Endothelial cell (in vitro differentiated cells): ENCODE measurements at places on chromosomes 5 and 9. TPM values are rescaled to one million over a fixed set of nuclear protein-coding genes. Genes with fewer than 3 reads are reported as not detected.

DNA sequence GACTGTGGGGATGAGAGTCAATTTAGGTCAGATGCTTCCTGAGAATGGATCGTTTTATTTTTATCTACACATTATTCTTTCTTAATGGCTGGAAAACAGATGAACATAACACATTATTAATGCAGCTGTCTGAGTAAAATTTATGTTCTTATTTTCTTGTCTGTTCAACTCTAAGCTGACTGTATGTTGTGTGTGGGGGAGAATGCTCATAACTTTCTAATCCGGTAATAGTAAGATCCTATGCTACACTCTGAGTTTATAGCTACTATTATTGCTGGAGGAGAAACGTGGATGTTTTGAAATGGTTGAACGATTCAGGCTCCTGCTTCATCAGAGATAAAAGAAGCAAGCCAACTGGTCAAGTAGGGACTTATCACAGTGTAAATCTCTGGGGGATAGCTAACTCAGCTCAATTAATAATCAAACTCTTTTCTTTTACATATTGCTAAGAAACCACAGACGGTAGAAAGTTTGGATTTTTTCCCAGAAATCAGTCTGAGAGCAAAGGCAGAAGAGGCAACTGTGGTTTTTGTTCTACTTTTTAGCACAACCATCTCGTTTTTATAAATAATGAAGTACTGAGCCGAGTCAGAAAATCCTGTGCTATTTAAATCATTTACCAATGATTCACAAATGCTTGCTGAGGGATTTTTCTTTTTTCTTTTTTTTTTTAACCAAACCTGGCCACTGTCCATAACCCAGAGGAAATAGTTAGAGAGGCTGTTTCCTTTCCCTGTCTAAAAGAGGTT is 265.0 kb upstream of the FAM174A start:
- no peak for DNase-seq

- no peak for DNase-seq
These were observed 259.7 kb upstream of the ZNF608 start for GRCh38 chr5:125006011-125006685.

DNA sequence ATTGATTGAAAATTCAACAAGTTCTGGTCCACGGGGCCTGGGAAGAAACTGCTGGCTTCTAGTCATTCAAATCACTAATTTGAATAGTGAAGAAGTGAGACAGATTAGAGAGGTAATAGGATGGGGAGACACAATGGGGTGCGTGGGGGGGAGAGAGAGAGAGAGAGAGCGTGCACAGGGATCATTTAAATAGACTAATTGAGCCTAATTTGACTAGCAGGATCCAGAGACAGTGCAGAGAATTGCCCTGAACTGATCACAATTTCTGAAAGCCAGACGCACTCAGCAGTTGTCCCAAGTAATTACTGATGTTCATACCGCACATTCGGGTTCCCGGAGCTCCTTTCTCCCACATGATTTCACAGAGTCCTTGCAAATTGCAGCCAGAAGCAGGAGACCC is 50.3 kb upstream of the C5orf58 start:
- no peak for DNase-seq

GRCh38 chr9:112248722-112249121 is 73.6 kb upstream of the SUSD1 start:
- DNase-seq: no peak

- no peak for DNase-seq
These were observed 38.5 kb upstream of the OR2S2 start for GRCh38 chr9:35996358-35996970.

GRCh38 chr9:16708656-16709435 is 161.6 kb downstream of the BNC2 start:
- DNase-seq: no peak

DNA sequence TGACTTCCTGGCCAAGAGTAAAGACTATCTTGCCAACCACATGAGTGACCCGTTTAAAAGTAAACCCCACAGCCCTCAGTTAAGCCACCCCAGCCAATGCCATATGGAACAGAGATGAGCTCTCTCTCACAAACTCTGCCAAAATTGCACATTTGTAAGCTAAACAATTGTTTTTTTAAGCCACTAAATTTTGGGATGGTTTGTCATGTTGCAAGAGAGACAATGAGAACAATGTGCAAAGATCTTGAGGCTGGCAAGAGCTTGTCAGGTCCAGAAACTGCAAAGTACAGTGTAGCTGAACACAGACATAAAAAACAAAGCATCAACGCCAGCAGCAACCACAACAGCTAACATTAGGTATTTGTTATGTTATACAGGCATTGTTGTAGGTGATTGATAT is 27.8 kb downstream of the HOMER1 start:
- no peak for DNase-seq

- DNase-seq: no peak
These were observed 118.8 kb upstream of the RPS23 start for GRCh38 chr5:82396871-82397514.

DNA sequence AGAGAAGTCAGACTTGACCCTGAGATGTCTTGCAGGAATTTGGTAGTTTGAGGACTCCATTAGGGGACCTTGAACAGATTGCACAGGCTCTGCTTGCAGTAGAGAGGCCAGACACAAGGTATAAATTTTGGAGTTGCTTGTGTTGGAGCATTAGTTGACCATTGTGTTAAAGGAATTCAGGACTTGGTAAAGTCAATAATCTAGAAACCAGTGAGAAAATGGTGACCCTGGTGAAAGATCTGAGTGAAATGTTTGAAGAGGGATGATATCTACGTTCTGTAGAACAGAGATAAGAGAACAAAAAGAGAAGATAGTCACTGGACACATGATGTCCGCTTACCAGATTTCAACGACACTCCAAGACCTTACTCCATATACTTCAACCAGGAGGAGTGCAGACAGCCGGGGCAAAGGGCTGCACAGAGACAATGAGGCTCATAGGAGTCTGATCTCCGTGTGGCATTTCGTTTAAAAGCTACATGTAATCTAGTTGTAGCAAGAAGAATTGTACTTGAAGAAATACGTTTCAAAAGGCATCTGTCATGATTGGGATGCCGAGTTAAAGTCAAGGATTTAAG is 13.2 kb downstream of the DNAJC25 start:
- no peak for DNase-seq

- no peak for DNase-seq
These were observed 78.1 kb upstream of the DIRAS2 start for GRCh38 chr9:90720621-90721265.

- no peak for DNase-seq
These were observed 142.1 kb upstream of the ADAMTSL1 start for GRCh38 chr9:18331808-18332209.

GRCh38 chr5:150428106-150428876 is 15.6 kb upstream of the CD74 start:
- DNase-seq: no peak

- DNase-seq: no peak
These were observed 269.4 kb upstream of the PTGER4 start for GRCh38 chr5:40410231-40410861.

MAP1B gene
- total RNA-seq: 251 TPM

SMIM33 gene
- total RNA-seq: not detected

FAM53C gene
- 49.5 TPM for total RNA-seq

TMC1 gene
- not detected for total RNA-seq

TRPM3 gene
- 0.54 TPM for total RNA-seq

TUSC1 gene
- total RNA-seq: 3.8 TPM

HNRNPH1 gene
- total RNA-seq: 852 TPM

IFNA2 gene
- not detected for total RNA-seq

PRDM9 gene
- total RNA-seq: not detected

SERF1A gene
- 27.5 TPM for total RNA-seq

SELENOP gene
- total RNA-seq: 68.9 TPM

MEF2C gene
- 134 TPM for total RNA-seq

CMYA5 gene
- 0.36 TPM for total RNA-seq
